Thoracic aorta endothelial cell (primary cell): ENCODE measurements at places on chromosomes 4 and X. TPM values are rescaled to one million over a fixed set of nuclear protein-coding genes. Genes with fewer than 3 reads are reported as not detected.

The WDR13 gene
- 65.3 and 85.5 TPM in 2 replicates for total RNA-seq

The RAB28 gene
- 17.8 and 21.1 TPM in 2 replicates for total RNA-seq

The TMEM144 gene
- 9.8 and 14.9 TPM in 2 replicates for total RNA-seq

The ARFIP1 gene
- 52.2 and 61.3 TPM in 2 replicates for total RNA-seq

The GPR50 gene
- not detected in 2 replicates for total RNA-seq

The HGFAC gene
- 0.07 and 0.13 TPM in 2 replicates for total RNA-seq

The NUDT11 gene
- 4.6 and 9.0 TPM in 2 replicates for total RNA-seq
